Ureter (tissue), 1 donor: ENCODE measurements at places on chromosomes 7 and 10.

DNA sequence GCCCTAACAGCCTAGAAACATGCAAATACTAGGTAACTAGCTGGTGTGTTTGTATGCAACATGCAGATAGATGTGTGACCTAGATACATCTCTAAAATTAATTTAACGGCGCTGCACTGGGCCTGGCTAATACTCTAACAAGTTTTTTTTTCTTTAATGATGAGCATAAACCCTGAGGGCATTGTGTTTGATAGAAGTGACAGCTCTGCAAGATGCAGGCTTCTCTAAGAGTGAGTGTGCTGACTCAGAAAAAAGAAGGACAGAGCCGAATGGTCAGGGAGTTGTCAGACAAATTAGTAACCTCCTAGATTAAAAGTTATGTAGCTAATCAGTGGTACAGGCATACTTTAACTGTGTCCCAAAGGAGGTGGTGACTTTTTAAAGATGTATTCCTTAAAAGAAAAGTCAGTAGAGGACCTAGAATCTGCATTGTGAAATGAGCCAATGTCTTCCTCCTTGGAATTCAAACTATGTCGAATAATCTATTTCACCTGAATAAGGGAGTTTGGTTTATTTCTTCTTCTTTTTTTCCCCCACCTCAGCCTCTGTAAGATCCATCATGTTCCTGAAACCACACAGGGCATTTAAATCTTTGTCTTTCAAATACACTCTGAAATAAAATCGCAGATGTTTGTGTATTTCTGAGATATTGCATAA lies 315.1 kb downstream of the GFRA1 start:
- no peak for DNase-seq

DNA sequence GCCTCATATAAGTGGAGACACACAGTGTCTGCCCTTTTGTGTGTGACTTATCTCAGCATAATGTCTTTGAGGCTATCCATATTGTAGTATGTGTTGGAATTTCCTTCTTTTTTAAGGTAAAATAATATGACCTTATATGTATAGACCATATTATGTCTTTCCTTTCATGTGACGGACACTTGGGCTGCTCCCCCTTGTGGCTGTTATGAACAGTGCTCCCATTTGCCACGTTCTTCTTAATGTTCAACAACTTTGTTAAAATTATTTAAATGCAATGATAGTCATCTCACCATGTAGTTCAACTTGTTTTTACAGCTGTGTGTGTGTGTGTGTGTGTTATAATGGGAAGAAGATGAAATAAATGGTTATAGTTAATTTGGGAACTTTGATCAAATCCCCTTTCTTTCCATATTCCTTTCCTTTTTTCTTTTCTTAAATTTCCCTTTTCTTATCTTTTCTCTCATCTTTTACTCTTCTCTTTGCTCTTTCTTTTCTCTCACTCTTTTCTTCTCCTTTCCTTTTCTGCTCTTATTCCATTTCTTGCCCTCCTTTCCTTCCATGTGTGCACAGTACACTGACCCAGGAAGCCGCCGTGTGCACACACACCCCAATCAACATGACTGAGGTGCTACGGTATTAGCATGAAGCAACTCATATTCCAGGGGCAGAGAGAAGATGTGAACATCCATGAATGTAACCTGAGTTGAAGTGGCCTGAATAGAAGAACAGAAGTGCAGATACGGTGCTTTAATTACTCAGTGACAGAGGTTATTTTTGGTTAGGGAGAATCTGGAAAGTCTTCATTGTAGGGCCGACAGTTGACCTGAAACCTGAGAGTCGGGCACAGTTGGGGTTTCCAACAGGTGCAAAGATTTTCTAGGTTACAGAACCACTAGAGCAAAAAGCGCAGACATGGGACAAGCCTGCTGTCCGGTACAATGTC lies 596.6 kb downstream of the SDK1 start:
- DNase-seq = no peak

GRCh38 chr7:50141131-50141530 lies 48.1 kb upstream of the ZPBP start:
- DNase-seq = no peak

- no peak for DNase-seq
Measured at GRCh38 chr10:3099291-3100092, 32.1 kb downstream of the PFKP start.

GRCh38 chr10:12556039-12556438 lies 206.7 kb downstream of the CAMK1D start:
- no peak for DNase-seq

GRCh38 chr10:70978181-70978580 lies 89.8 kb upstream of the PCBD1 start:
- DNase-seq = no peak

DNA sequence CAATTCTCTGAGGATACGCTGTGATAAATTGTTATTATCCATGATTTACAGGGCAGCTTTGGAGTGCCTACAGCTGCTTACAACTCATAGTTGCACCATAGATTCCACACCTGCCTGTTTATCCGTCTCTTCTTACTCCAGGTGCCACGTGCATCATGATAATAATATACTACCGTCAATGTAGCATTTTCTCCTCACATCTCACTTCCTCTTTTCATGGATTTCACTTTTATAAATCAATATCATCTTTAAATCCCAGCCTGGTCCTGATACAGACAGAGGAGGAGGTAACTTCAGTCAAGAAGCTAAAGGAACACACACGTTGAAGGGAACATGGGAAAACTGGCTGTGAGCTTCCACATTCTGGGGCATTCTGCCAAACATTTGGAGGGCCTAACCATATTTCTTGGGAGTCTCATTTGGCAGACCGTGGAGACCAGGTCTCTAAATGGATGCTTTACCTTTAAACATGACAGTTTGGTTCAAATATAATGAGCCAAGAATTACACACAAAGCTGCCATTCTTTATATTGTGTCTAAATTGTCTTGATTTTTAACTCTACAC lies 2.4 kb downstream of the CH25H start:
- no peak for DNase-seq

DNA sequence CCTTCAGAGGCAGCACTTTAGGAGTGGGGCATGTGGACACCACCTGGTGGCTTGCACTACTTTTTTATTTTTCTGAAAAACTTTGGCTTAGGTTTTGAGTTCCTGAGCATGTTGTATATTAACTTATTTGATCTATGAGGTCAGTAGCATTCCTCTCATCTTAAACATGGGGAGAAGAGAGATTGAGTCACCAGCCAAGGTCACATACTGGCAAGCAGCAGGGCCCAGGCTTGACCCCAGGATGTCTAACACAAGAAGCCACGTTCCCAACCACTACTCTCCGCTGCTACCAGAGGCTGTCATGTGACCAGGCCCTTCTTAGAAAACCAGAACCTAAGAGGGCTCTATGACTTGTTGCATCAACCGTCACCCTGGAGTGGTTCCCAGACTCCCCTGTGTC lies 210.3 kb upstream of the GPR26 start:
- DNase-seq = no peak

- no peak for DNase-seq
Measured at GRCh38 chr7:150800581-150801241, at the start of gene TMEM176A. TSS of gene TMEM176A (plus strand) at chr7:150800769. CDS start at chr7:150801551, 782 bp downstream.

DNA sequence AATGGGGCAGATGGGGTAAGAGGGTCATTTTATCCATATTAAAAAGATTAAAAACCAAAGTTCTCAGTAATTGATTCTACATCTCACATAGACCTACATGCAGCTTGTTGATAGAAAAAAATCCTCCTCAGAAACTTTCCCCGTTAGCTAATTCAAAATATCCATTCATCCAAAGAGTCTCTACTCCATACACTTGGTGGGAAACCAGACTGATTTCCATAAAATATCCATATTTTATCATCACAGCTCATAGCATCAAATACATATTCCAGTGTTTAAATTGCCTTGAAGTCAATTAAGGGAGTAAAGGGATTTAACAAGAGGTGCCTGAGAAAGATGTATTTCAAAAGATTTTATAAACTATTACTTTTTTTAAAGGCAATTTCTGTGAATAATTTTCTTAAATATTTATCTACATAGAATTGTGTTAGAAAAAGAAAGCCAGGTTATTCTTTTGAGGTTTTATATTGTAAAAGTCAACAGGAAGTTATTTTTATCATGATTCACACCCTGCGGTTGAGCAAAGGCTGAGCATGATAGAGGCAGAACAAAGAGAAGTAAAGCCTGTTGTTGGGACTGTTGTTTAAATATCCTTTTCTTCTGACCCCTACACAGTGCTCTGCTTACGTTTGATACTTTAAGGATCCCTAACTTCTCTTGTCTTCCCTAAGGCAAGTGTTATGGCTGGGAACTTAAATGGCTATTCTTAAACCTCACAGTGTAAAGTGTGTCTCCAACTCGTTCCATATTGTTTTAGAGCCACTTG lies 266.7 kb downstream of the PRKG1 start:
- DNase-seq = no peak

DNA sequence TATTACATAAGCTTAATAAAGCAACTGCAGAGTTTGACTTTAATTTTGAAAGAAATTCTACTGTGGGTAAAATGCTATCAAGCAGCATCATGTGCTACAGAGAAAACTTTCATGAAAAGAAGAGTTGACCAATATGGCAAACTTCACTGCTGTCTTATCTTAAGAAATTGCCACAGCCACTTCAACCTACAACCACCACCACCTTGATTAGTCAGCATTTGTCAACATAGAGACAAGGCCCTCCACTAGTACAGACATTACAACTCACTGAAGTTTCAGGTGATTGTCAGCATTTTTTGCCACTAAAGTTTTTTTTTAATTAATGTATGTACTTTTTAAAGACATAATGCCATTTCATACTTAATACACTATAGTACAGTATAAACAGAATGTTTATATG lies 350.3 kb downstream of the HPSE2 start:
- DNase-seq = no peak

DNA sequence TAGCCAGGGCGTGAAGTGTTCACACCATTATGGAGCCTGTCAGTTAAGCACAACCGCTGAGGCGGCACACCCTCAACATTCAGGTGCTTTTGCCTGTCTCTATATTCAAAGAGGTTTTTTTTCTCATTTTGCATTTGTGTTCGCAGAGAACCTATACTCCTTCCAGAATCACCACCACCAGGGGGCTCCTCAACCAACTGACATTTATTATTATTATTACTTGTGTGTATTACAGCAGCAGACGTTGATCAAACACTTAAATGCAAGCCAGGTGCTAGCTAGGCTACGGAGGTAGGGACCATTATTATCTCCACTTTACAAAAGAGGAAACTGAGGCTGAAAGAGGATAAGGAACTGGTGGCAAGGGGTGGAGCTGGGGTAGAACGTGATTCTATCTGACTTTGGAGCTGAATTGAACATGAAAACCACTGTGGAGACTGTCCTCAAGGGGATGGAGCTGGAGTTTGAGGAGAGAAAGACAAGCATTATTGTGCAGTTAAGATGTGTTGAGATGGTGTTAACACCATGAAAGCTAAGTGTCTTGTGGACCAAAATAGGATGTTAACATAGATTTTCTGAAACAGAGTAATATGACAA lies 133.8 kb upstream of the PLXNA4 start:
- DNase-seq = no peak

GRCh38 chr7:14321947-14322346 lies 332.5 kb upstream of the ETV1 start:
- no peak for DNase-seq

GRCh38 chr7:158595068-158595467 lies 7.4 kb upstream of the PTPRN2 start:
- DNase-seq = no peak

- no peak for DNase-seq
Measured at GRCh38 chr7:44980393-44981034, 1.7 kb upstream of the MYO1G start.

DNA sequence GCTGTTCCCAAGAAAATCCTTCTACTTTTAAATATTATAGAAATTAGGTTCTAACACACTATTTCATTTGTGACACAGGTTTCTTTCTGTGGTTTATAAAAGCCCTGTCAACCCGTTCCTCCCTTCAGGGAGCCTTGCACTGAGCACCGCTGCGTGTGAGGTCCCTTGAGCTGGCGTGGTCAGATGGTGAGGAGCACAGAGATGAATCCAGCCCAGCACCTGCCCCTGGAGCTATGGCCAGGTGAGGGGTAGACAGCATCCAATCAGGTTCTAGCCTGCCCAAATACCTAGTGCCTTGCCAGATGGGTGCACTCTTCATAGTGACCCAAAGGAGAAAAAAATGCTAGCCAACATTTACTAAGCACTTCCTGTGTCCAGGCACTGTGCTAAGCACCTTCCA lies 15.7 kb downstream of the ZCCHC24 start:
- no peak for DNase-seq

DNA sequence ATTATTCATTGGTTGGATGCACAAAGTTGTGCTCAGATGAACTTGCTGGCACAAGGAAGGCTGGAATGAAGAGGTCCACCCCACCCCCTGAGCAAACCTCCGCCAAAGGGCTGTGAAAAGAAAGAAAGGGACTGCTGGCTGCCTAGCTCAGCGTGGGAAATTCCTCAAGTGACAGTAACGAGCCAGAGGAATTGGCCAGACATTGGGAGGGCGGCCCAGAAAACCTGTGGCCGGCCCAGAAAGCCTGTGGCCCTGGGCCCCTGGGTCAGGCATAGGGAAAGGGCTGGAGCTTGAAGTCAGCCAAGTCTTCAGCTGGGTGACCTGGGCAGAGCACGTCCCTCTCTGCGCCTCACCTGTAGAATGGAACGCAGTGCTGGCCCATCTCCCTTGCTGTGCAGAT lies 30.6 kb upstream of the CTBP2 start:
- no peak for DNase-seq

DNA sequence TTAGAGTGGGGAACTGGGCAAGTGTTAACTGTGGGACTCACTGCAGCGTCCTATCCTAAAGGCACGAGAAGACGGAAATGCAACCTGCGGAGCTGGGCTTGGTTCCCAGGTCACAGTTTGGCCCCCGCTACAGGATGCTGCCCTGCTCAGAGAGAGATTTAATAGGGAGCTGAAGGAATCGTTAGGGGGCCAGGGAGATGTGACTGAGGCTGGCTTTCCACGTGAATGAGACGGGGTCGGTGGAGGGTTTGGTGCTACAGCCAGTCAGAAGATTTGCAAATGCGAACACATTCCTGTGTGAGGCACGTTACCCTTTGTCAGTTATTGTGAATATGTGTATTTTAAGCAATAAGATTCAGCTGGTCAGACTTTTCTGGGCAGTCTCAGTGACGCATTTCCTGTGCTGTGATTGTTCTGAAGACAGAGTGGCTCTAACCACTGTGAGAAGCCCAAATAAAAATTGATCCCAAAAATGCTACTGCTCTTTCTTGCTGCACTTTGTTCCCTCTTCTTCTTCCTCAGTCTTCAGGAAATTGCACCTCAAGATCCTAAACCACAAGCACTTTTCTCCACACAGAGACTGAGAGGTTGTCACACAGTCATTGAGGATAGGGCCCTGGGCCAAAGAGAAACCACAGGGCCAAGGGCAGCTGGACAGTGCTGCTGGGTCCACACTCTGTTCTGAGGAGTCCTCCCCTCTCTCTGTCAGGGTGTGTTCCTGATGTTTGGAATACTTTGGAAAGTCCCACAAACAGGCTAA lies 21.2 kb downstream of the CYP17A1 start:
- no peak for DNase-seq

DNA sequence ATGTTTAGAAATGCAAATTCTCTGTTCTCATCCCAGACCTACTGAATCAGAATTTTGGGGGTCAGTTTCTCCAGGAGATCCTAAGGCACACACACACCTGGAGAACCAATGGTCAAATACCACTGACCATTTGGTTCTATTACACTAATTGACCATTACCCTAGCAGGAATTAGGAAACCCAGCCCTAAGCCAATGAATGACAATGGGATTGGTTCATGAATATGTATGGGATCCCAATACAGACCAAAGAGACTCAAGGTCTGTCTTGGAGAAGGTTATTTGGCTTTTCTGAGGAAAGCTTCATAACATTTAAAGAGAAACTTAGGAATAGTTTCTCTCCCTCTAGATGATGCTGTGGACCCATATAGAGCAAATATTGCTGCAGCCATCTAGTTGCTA lies 317.0 kb downstream of the BMPER start:
- no peak for DNase-seq
